Pancreas (tissue), 10 donors: ENCODE measurements at places on chromosomes 7 and 10. TPM values are rescaled to one million over a fixed set of nuclear protein-coding genes. Genes with fewer than 3 reads are reported as not detected.
A peak's percentile ranks its signal among the peaks of the same experiment; 100 is the strongest.

- no peaks in the 10 kb centered on the region for H3K36me3 ChIP-seq
- no peak for DNase-seq
- H3K27ac ChIP-seq = no peak overlapping the region
- H3K4me3 ChIP-seq = no peak overlapping the region
- no peaks in the 10 kb centered on the region for H3K4me1 ChIP-seq
Observed at GRCh38 chr7:15620491-15621185, 58.8 kb upstream of the AGMO start.

Gene PILRA
- 3.8 TPM for polyA plus RNA-seq

Gene WNT16
- not detected for polyA plus RNA-seq

DNA sequence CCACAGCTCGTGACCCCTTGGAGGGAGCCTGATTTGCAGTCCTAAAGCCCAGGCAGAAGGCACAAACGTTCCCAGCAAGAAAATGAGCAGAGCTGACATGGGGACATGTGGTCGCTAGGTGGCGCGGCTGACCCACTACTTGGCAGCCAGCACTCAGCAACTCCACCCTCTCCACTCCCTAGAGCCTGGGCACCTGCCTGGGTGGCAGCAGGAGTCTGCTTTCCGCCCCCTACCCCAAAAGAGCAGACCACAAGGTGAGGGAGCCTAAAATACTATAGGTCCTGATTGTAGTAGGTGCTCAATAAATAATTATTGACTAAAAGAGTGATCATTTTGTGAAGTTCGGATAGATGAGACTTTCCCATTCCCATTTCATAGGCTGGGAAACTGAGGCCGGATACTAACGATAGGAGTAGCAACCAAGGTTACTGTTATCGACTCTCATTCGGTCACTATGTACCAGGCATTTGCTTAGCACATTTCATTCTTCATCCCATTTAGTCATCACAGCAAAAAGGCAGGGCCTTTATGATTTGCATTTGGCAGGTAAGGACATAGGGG, 57.4 kb downstream of the NEUROG3 start:
- DNase-seq = peak; percentile 80
- H3K27me3 ChIP-seq = no peaks in the 10 kb centered on the region
- H3K36me3 ChIP-seq = no peaks in the 10 kb centered on the region
- H3K27ac ChIP-seq = no peak overlapping the region
- H3K4me3 ChIP-seq = no peak overlapping the region

DNA sequence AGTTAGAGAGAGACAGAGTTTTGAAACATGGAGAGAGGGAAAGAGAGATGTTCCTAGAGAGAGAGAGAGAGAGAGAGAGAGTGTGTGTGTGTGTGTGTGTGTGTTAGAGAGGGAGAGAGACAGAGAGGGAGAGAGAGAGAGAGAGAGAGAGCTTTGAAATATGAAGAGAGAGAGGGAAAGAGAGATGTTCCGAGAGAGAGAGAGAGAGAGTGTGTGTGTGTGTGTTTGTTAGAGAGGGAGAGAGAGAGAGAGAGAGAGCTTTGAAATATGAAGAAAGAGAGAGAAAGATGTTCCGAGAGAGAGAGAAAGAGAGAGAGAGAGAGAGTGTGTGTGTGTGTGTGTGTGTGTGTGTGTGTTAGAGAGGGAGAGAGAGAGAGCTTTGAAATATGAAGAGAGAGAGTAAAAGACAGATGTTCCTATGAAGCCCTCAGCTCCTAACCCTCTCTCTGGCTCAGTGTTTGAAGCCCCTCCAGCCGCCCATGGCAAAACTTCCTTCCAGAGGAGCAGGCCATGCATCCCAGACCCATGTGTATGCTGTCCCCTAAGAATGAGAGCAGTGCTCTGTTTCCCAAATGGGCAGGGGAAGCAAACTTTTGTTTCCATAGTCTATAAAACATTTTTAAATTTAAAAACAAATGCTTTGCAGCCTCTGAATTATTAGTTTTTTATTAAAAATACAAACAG, 130.9 kb downstream of the KCNMA1 start:
- no peaks in the 10 kb centered on the region for H3K36me3 ChIP-seq
- DNase-seq = no peak
- no peaks in the 10 kb centered on the region for H3K27me3 ChIP-seq
- H3K4me3 ChIP-seq = no peak overlapping the region
- H3K4me1 ChIP-seq = no peaks in the 10 kb centered on the region
- no peak overlapping the region for H3K27ac ChIP-seq

DNA sequence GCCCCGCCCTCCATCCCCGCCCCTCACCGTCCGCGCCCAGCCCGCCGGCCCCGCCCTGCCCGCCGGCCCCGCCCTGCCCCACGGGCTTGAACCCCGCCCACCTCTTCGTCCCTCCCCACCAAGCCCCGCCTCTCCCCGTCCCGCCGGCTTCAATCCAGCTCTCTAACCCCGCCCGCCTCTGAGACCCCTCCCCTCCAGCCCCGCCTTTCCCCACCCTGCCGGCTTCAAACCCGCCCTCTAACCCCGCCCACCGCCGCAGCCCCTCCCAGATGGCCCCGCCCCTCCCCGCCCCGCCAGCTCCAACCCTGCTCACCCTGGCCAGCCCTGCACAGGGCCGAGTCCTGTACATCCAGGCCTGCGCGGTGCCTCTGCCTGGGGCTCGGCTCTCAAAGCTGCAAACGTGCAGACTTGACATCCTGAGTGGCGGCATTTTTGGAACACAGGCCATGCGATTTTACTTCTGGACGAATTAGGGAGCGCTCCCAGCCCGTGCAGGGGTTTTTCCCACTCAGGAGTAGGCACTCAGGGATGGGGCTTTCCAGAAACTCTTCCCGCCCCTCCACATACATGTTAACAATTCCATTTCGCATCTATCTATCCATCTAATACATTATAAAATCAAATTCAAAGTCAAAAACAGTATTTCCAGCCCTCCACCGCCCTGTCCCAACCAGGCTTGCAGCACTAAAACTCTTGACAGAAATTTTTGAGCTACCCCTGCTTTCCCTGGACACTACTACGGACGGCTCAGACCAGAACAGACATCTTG, 477 bp upstream of the NMT2 start:
- peak; percentile 99 for DNase-seq
- no peaks in the 10 kb centered on the region for H3K36me3 ChIP-seq
- no peak overlapping the region for H3K27ac ChIP-seq
- H3K4me1 ChIP-seq = peaks cover 28% of the 10 kb centered on the region

DNA sequence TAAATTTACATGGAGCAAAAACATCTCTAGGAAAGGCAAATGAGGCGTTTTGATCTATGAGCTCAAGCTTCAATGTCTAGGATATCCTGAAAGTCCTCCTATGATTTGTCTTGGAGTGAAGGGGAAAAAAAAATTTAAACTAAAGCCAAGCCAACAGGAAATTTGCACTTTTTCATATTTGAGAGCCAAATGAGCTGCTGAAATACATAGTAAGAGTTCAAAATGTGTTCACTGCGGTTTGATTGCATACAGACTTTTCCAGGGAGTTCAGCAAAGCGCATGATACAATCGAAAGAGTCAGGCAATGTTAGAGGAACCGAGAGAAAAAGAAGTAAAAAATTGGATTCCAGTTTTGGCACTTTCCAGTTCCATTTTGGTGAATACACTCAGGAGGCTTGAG, 633.4 kb upstream of the MGMT start:
- no peak overlapping the region for H3K27ac ChIP-seq
- H3K36me3 ChIP-seq = no peaks in the 10 kb centered on the region
- no peaks in the 10 kb centered on the region for H3K27me3 ChIP-seq
- no peak for DNase-seq
- H3K4me1 ChIP-seq = no peaks in the 10 kb centered on the region
